IgD-negative memory B cell (primary cell): ENCODE measurements at places on chromosomes 6 and 20. TPM values are rescaled to one million over a fixed set of nuclear protein-coding genes. Genes with fewer than 3 reads are reported as not detected.

CAP2 gene
- not detected for polyA plus RNA-seq

TFAP2A gene
- polyA plus RNA-seq, result not detected

SEMG1 gene
- not detected for polyA plus RNA-seq

SDCBP2 gene
- polyA plus RNA-seq, result 0.91 TPM

OTOR gene
- polyA plus RNA-seq, result not detected

DEFB123 gene
- polyA plus RNA-seq, result not detected

CD93 gene
- polyA plus RNA-seq, result not detected

IMPG1 gene
- polyA plus RNA-seq, result not detected

HDGFL1 gene
- not detected for polyA plus RNA-seq

SRC gene
- polyA plus RNA-seq, result 2.3 TPM

COL21A1 gene
- polyA plus RNA-seq, result not detected

RIMS1 gene
- not detected for polyA plus RNA-seq

NKAPL gene
- 0.18 TPM for polyA plus RNA-seq

BCAS1 gene
- polyA plus RNA-seq, result 1.8 TPM
